Stimulated activated CD4-positive, alpha-beta T cell treated with anti-CD3 and anti-CD28 coated beads, Interleukin-2, amount 100 ng/mL, for 24 hours (primary cell): ENCODE measurements at places on chromosomes 6 and 20.

DNA sequence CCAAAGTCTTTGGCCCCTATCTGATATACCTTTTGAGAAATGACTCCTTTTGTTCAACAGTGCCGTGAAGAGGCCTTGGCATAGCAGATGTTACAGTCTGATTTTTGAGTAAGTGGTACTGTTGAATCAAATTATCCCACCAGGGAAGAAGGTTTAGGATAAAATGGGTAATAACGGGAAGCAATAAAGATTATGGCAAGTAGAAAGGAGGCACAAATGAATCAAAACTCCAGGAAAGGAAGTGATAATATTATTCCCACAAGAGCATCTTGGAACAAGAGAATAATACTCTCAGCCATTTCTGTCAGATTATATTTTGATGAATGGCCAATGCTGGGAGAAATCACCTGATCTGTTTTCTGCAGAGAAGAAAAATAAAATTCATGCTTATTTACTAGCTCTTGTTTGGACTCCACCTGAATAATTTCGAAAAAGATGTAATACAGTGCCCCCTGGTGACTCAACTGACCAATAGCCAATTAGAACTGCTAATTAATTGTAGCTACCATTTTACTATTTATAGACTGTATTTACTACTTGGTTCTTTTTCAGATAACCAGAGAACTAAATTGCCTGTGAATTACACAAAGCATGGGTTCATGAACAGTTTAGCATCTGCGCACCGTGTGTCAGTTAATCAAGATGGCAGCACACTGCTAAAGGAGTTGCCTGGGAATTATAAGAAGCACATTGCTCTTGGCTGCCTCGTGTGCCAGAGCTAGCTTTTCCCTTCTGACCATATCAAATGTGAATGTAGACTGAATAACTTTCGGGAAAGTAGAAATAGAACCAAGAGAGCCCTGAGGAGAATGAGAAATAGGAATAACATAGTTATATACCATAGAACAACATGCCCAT lies 78.5 kb upstream of the TRDN start:
- no peak for DNase-seq

- DNase-seq: no peak
Measured at GRCh38 chr6:25022140-25022553, 86.4 kb upstream of the RIPOR2 start.

- DNase-seq: no peak
Measured at GRCh38 chr6:1296542-1296941, 15.4 kb upstream of the FOXQ1 start.

DNA sequence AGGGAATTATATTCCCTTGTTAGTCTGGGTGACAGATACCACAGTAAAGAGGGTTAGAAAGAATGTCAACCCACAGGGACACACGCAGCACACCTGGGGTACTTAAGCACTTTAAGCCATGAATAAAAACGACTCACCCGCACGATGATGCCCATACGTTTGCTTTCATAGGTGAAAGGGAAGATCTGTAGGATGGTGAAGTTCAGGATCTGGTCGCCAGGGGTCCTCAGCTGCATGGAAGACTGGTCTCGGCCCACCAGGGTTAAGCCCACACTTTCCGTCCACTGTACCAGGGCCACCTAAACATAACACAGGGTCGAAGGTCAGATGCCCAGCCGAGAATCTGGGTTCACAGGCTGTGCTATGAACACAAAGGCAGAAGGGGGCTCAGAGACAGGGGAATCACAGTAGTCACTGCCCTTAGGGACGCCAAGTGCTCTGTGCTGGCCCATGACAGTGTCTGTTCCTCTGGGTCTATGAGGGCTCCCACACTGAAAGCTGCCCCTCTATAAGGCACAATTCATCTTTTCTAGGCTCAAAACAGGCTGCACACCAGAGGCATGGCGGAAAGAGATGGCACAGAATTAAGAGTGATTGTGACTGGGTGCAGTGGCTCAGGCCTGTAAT lies 96.8 kb upstream of the NFATC2 start:
- DNase-seq: peak; percentile 80

GRCh38 chr20:51955756-51956155 lies 153.4 kb upstream of the SALL4 start:
- no peak for DNase-seq

GRCh38 chr6:115914098-115914497 lies 146.6 kb downstream of the FRK start:
- DNase-seq: no peak

DNA sequence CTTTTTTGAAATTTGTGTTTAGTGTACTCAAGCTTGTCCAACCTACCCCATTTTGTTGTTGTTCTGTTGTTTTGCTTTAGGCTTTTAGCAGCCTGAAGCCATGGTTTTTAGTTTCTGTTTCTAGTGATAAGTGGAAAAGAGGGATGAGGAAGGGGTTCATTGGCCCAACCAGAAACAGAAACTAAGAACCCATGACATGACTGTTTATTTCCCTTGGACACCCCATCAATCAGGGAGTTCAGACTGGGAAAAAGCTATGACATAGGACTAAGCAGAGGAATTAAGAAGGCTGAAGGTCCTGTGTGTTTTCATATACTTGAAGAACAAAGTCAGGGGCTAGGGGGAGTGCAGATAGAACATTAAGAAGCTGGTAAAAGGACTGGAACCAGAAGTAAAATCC lies 194.5 kb upstream of the THEMIS start:
- no peak for DNase-seq

GRCh38 chr6:154218301-154218700 lies 138.3 kb downstream of the IPCEF1 start:
- peak; percentile 31 for DNase-seq

DNA sequence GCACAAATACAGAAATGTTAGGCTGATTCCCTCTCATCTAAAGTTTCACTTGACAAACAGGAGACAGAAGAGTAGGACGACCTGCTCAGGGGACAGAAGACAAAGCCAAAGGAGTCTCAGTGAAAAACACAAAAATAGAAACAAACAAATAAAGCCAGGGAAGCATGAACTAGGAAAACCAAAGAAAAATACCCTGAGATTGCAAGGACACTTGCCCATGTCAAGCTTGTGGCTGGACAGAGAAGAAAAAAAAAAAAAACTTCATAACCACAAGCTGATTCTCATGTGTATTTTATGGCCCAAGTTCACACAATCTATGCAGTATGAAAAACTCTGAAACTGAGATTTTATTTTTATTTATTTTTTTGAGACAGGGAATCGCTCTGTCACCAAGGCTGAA lies 85.6 kb upstream of the BEND6 start:
- no peak for DNase-seq

GRCh38 chr20:59400708-59401107 lies 100.3 kb downstream of the EDN3 start:
- DNase-seq: peak; percentile 22

- no peak for DNase-seq
Measured at GRCh38 chr6:97842521-97842920, 559.5 kb upstream of the MMS22L start.

- peak; percentile 35 for DNase-seq
Measured at GRCh38 chr6:128519931-128520435, 416 bp downstream of the PTPRK start.

DNA sequence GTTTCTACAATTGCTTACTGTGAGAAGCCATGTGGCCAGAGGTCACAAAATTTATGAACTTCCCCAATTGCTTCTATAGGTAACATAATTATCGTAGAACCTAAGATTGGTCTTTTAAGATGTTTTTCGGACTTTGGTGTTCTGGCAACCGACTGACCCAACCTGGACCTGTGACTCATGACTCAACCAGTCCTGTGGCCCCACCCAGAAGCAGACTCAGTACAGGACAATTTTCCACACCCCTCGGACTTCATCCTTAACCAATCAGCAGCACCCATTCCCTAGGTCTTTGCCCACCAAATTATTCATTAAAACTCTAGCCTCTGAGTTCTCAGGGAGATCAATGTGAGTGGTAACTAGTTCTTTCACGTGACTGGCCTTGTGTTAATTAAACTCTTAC lies 26.4 kb upstream of the AKAP12 start:
- no peak for DNase-seq
